ENCODE measurements at places on chromosomes 16 and 17.
A peak's percentile ranks its signal among the peaks of the same experiment; 100 is the strongest.

DNA sequence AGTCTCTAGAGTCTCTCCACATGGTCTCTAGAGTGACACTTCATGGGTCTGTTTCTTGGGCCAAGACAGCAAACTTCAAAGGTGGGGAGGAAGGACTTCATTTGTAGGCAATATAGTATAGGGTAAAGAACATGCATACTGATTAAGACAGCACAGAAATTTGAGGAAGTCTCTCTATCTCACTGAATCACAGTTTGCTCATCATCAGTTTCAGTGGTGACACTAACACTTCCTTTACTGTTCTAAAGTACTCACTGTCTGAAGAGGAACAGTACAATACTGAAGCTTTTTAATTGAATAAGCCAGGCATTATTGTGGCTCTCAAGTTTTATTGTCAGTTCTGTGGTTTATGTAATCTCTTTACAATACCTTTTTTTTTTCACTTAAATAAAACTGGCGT is 656.4 kb upstream of the CDH8 start:
- DNase-seq, result no peak

DNA sequence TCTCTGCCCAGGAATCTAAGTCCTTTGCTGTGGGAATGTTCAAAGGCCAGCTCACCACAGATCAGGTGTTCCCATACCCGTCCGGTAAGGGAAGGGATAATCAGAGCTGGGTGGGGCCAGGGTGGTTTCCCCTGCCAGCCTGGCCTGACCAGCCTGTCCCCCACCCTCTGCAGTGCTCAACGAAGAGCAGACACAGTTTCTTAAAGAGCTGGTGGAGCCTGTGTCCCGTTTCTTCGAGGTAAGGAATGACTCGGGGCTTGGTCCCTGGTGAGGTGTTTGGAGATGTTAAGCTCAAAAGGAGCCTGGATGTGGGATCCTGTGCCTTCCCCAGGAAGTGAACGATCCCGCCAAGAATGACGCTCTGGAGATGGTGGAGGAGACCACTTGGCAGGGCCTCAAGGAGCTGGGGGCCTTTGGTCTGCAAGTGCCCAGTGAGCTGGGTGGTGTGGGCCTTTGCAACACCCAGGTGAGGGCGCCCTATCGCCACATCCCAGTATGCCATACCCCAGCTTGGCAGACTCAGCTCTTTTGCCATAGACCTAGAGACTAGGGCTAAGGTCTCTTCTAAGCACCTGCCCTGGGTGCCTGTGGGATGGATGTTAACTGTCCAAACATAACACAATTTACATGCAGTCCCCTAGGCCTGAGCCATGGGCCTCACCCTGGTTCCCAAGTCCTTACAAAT is 997 bp downstream of the ACADVL start:
- no peak for DNase-seq

DNA sequence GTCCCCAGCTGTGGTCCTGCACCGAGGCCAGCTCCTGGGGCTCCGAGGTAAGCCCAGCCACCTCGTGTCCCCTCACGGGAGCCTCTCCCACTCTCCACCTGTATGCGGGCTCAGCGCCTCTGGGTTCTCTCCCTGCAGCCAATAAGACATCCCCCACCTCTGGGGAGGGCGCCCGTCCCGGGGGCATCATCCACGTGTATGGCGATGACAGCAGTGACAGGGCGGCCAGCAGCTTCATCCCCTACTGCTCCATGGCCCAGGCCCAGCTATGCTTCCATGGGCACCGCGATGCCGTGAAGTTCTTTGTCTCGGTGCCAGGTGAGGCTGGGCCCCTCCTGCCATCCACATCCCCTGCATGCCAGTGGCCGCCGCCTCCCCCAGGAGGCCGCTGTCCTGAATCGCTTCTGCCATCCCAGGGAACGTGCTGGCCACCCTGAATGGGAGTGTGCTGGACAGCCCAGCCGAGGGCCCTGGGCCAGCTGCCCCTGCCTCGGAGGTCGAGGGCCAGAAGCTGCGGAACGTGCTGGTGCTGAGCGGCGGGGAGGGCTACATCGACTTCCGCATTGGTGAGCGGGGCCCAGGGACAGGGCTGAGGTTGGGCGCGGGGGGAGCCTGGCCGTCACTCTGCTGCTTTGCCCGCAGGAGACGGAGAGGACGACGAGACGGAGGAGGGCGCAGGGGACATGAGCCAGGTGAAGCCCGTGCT is 3.1 kb downstream of the NME3 start:
- DNase-seq, result no peak

DNA sequence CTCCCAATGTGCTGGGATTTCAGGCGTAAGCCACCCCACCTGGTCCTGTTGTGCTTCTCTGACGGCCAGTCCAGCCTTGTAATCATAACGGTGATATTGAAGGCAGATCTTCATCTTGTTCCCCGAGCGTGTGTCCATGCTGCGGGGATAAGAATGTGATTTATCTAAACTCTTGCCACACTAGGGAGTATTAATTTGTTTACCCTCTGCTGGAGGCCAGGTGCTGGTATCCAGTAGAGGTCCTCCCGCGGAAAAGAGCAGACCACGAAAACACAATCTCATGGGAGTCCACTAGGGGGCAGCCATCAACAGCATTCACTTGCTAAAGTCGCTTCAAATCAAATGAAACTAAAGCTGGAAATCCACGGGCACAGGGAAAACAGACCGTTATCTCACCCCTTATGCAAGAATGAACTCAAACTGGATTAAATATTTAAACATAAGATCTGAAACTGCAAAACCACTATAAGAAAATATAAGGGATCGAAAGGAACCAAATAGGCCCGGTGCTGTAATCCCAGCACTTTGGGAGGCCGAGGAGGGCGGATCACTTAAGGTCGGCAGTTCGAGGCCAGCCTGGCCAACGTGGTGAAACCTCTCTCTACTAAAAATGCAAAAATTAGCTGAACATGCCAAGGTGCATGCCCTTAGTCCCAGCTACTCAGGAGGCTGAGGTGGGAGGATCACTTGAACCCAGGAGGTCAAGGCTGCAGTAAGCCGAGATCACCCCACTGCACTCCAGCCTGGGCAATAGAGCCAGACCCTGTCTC is 22.3 kb upstream of the RBBP6 start:
- DNase-seq, result peak; percentile 37

DNA sequence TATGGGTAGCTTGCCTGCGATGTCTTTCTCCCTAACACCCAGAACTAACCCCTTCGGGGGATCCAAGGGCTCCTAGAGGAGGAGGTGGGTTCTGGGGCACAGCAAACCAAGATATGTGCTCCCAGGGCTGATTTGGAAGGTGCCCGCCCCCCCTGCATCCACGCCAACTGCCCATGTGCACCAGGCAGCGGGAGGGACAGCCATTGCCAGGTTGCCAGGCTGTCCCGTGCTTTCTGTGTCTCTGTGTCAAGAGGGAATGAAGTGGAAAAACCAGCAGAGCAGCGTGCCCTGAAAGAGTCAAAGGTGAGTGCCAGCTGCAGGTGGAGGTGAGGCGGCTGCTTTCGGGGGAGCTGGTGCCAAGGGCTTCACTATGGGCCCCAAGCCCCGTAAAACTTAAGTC is 6.4 kb downstream of the TEKT5 start:
- no peak for DNase-seq

- no peak for DNase-seq
Observed at GRCh38 chr16:85570213-85570734, 42.8 kb upstream of the GSE1 start.

DNA sequence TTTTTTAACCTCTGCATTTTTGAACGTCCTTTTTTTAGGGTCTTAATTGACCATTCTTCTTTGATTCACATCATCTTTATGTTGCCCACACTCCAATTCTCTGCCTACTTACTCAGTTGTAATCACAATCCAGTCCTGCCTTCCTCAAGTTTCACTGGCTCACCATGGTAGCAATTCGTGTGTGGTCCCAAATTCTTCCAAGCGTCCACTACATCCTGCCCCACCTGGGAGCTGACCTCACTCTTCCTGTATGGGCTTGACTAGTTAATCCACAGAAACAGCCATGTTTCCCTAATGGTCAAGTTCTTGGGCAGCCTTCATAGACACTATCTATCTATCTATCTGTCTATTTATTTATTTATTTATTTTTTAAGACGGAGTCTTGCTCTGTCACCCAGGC is 7.1 kb downstream of the TLCD2 start:
- DNase-seq, result no peak

- no peak for DNase-seq
Observed at GRCh38 chr16:67917852-67918236, 13.8 kb downstream of the CTRL start.

DNA sequence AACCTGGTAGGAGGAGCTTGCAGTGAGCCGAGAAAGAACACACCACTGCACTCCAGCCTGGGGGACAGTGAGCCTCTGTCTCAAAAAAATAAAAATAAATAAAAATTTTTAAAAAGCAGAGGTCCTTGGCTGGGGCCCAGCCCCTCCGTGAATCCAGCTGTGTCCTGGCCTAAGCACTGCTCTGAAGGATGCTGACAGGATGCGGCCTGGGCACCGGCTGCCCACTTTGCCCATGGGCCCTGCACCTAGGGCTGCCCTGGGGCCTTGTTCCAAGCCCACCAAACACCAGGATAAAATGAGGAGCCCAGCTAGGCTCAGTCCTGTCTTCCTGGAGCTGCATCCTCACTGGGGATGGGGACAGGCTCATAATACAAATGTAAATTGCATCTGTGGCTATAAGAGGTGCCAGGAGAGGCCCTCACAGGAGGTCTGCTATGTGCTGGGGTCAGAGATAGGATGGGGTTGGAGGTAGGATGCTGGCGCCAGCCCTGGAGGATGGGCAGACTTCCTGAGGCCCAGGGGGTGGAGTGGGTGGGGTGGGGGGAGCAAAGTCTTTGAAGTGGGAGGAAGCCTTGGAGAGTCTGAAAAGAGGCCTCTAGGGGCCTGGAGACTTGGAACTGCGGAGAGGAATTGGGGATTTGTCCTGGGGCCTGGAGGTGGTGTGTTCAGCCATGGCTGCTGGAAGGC is 6.2 kb downstream of the C16orf89 start:
- no peak for DNase-seq

GRCh38 chr16:2148714-2149629 is 547 bp downstream of the RAB26 start:
- no peak for DNase-seq

- DNase-seq, result no peak
Observed at GRCh38 chr17:66425756-66426396, 123.5 kb downstream of the PRKCA start.

DNA sequence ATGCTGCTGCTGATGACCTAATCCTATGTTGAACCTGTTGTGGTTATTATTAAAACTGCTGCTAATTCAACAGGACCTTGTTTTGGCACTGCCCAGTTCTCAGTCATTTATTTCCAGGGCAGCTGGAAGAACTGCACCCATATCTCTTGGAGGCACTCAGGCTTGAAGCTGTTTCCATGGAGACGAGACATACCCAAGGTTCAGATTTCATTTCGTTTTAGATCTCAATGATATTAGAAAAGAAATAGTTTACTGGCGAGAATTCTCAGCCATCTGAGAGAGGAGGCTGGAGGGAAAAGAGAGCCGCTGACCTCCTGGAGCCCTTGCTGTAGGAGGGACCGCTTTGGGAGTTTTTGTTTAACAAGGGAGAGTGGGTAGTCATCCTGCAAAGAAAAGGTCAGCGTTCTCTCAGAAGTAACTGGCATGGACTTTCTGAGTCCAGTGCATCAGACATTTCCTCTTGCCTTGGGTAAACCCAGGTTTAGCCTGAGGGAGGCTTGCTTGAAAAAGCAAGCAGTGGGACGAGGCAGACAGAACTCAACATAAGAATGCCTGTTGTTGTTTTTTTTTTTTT is 75.4 kb downstream of the YPEL2 start:
- no peak for DNase-seq

DNA sequence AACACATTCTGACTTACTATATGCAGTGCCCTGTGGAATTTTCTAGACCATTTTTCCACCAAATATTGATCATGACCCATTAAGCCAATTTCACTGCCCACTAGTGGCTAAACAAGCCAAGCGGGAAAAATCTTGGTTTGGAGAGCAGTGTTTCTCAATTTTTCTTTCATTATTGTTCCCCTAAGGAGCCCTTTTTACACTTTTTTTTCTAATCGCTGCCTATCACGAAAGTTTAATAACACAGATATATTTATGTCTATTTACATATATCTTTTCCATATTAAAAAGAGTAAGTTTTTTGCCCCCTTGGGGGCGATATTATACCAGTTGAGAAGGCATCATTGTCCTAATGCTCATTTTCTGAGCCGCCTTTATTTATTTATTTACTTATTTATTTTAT is 10.8 kb upstream of the TLCD3B start:
- DNase-seq, result no peak

DNA sequence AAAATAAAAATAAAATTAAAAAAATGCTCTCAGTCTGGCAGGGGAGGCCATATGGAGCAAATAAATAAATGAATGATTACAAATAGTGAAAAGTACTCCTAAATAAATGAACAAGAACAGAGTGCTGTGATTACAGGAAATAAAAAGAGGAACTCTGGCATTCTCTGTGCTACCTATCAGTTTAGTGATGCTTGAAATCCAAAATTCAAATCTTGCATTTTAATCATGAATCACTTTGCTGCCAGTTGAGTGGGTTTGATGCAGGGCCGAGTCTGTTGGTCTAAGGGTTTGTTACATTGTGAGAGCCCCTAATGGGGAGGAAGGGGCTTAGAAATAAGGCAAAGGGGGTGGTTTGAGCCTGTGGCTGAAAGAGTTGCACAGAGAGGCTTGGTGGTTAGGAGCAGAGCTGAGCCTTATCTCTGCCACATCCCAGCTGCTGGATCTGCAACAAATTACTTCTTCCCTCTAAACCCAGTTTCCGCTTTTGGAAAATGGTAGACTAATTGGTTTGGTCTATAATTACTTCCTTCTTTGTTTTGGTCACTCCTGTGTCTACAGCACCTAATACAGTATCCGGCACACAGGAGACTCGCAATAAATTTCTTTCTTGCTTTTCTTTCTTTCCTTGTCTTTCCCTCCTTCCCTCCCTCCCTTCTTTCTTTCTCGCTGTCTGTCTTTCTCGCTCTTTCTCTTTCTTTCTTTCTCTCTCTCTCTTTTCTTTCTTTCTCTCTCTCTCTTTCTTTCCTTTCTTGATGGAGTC is 6.3 kb upstream of the ABCC1 start:
- no peak for DNase-seq

DNA sequence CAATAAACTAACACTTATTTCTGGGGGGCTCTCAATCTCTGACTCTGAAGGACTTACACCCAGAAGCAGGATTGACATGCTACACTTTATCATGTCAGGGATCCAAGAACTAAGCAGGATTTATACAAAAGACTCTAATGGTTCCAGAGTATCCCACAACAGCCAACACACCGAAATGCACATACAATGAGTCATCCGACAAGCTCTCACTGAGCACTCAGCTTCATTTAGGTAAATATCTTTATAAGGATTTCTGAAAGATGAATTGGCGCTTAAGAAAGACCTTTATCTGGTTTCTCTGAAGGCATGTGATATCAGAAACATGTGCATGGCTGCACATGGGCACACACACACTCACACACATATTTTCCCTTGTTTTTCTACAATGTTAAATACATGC is 77.2 kb downstream of the TOX3 start:
- DNase-seq, result no peak

Data from stimulated activated CD4-positive, alpha-beta T cell treated with anti-CD3 and anti-CD28 coated beads, Interleukin-1b, Interleukin-23, amount 100 ng/mL, for 1 hour (primary cell).